Stomach (tissue), 19 donors: ENCODE measurements at places on chromosomes 4 and X.

DNA sequence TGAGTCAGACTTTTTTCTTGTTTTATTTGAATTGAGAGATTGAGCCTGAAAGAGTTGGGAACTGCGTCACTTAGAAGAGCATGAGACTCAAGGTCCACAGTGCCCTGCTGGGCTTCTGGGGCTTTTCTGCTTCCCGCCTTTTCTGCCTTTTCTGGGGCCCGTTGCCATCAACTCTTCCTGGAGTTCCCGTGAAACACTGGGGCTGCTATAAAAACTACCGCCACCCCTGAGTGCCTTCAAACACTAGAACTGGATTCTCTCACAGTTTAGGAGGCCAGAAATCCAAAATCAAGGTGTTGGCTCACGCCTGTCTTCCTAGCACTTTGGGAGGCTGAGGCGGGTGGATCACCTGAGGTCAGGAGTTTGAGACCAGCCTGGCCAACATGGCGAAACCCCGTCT is 49.8 kb downstream of the RWDD4 start:
- DNase-seq = no peak

DNA sequence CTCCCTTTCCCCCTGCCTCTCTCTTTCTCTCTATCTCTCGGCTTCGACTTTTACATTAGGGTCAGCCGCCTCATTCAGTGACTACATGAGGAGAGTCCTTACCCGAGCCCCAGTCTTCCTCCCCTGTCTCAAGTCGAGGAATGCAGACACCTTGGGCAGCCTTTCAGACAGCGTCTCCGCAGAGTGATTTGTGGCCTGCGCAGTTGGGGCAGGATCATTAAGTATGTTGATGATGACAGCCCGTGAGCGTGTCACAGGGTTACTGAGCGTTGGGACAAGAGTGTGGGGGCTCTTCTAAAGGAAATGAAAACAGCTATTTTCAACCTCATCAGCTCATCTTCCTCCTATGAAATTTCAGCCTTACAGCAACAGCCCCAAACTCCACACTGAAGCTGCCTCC is 312.1 kb upstream of the GATB start:
- DNase-seq = no peak

GRCh38 chr4:180751009-180751408 is 1492.2 kb upstream of the TENM3 start:
- DNase-seq = no peak

GRCh38 chr4:40572692-40573310 is 56.9 kb downstream of the RBM47 start:
- DNase-seq = no peak

GRCh38 chrX:20252381-20253231 is 14.1 kb downstream of the RPS6KA3 start:
- peak; percentile 64 for DNase-seq
